T-helper 1 cell (primary cell): ENCODE measurements at places on chromosomes 5 and 9.
A peak's percentile ranks its signal among the peaks of the same experiment; 100 is the strongest.

GRCh38 chr5:12623408-12623807 is 719.2 kb upstream of the CTNND2 start:
- no peak for DNase-seq

DNA sequence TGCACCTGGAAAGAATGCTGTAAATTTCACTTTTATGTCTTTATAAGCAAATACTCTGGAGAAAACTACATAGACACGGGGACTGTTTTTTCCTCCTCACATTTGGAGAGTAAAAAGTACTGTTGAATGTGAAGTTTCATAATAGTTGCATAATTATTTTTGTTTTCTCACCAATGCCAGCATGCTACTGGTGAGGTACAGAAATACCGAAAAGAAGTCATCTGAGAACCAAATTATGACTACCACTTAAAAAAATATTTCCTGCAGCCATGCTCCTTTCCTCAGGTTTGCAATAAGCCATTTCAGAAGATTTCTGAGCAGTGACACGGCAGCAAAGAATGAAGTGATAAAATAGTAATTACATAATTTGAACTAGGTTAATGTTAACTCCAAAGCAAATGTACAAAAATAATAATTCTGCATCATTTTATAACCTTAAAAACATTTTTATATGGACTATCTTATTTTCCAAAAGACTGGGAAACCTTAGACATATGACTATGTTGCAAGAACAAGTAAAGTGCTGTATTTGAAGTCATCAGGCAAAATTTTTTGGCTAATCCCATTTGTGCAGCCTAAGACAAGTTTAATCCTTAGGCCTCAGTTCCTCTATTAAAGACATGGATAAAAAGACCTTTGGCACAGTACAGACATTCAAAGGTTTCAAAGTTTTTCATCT is 144.7 kb downstream of the PCSK1 start:
- DNase-seq, result no peak

- no peak for DNase-seq
Observed at GRCh38 chr5:162514116-162514515, 446.5 kb downstream of the GABRG2 start.

GRCh38 chr9:126558051-126558665 is 55.6 kb upstream of the LMX1B start:
- peak; percentile 48 for DNase-seq

DNA sequence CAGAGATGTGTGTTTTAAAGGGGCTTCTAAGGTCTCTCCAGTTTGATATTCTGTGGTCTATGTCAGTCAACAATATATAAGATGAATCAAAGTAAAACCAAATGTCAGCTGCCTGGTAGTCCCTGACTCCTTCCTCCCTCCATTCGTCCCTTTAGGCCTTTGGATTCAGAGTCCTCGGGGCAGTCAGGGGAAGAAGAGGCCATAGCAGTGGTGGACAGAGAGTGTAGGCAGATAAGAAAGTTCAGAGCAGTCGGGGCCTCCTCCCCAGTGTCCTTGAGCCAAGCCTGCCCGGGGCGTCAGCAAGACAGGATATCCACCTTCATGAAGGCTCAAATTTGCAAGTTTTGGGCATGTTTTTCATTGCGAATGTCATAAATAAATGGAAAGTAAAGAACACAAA is 110.6 kb downstream of the ADAMTS16 start:
- DNase-seq, result no peak

DNA sequence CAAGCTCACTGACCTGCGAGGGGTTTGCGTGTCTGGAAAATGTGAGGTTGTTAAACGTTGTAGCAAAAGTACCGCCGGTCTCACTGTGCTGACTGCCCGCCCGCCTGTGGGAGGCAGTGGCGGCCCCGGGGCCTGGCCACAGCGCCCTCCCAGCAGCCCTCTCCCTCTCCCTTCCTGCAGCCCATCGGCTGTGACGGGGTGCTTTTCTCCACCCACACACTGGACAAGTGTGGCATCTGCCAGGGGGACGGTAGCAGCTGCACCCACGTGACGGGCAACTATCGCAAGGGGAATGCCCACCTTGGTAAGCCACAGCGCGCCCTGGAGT is 6.2 kb downstream of the ADAMTSL2 start:
- DNase-seq, result no peak

DNA sequence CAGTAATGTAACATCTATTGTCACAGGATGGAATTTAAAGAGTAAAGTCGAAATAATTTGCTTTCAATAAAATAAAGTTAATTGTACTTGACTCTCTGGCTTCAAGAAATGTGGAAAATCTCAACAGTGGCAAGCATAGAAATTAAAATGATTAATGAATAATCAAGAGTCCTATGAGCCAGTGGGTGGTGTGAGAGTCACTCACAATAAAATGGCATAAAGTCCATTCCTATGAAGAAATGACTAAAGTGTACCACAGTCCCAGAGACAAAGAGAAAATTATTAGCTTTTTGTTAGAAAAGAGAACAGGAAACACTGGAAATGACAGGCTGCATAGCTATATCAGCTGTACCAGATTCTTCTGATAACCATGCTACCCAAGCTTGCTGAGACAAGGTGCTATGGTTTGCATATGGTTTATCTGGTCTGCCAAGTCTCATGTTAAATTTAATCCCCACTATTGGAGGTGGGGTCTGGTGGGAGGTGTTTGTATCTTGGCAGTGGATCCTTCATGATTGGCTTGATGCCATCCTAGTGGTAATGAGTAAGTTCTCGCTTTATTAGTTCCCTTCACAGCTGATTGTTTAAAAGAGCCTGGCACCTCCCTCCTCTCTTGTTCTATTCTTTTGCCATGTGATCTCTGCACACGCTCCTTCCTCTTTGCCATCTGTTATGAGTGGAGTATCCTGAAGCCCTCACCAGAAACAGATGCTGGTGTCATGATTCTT is 647.7 kb upstream of the ITGA1 start:
- no peak for DNase-seq

DNA sequence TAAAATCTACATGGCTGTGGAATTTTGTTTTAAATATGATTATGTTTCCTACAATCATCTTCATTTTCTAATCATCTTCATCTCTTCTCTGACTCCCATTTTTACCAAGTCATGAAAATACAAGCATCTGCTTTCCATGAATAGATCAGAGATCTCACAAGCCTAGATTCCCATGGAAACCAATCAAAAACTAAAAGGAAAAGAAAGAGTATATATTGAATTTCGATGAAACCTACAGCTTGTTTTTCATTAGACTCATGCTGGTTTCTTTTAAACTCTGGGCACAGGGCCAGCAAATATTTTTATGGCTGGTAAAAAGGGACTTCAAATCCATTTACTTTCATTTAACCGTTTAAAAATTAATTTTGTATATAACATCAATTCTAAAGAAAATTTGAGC is 51.2 kb downstream of the INVS start:
- no peak for DNase-seq

- no peak for DNase-seq
Observed at GRCh38 chr5:35618781-35619180, 1.1 kb downstream of the SPEF2 start.

DNA sequence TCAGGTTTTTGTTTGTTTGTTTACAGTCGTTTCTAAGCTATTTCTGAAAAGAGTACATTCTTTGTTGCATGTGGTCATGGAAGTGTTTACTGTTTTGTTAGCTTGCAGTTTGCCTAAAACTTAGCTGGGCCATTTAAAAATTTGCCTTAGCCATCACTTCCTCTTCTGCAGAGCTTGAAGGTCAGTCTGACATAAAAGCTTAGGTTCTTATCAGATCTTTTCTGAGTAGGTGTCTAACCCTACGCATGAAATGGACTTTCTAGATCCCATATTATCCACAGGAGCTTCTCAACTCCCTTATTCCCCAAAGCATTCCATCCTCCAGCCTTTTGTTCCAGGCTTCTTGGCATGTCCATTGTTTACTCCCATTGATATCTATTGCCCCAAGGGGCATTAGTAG is 90.3 kb downstream of the AP3B1 start:
- no peak for DNase-seq

DNA sequence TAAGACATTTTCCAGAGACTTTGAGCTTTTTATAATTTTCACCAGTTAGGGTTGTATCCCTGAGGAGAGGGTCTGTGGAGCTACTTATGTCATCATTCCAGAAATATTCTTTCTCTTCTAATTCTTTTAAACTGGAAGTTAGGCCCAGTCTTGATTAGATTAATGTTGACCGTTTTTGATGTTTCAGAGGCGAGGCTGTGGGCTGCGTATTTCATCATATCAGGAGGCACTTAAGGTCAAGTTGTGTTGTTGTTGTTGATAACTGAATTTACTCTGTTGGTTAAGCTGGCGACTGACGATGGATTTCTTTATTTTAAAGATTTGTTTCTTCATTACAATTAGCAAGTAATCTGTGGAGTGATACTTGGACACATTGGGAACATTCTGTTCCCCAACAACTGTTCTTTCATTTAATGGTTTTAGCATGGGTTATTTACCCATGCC is 20.1 kb downstream of the IPO11 start:
- DNase-seq, result no peak

DNA sequence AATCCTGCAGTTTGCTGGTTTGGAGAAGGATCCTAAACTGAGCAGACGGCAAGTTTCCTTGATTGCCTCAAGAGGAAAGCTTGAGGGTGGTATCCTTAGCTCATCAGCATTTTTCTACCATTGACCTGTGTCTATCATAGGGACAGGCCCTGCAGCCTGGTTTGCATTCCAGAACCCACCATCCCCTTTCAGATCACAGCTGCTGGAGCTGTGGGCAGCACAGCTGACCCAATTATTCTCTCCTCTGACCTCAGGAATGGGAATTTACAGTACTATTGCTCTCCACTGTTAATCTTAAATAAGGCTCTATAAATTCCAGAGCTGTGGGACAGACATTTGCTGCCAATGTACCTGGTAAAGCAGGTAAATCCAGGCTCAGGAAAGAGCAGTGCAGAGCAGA is 163.0 kb downstream of the SPOCK1 start:
- DNase-seq, result no peak
